ENCODE measurements at places on chromosomes 1 and 21.

- DNase-seq: no peak
These were observed 384.4 kb upstream of the CAMK1G start for GRCh38 chr1:209198961-209199750.

GRCh38 chr1:30853350-30853749 lies 55.2 kb downstream of the SDC3 start:
- DNase-seq: no peak

DNA sequence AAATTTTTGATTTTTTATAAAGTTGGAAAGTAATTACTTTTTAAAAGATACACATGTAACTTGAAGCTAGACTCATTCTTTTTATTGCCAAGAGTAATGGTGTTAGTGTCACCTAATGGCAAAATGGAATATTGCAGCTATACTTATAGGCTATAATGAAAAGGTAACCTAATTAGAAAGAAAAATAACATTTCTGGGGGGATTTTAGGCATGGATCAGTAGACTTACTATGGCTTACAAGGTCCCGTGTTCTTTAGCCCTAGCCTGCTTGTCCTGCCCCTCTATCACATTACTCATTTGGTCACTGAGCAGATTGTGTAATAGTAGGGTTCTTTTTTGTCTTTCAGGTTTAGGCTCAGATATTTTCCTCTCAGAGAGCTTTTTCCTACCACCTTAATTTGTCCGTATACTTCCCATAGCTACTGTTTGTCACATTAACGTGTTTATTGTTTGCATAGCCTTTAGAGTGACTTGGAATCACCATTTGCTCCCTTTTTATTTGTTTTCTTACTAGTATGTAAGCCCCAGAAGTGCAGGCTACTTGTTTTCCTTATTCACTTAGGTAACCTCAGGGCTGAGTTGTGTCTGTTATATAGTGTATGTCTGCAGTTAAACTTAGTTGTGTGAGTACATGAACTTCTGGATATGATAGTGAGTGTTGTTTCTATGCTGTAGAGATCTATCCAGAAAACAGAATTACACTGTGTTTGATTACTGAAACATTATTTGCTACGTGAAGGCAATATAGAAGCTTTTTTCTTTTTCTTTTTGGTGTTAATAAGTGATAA lies 58.7 kb downstream of the RABGAP1L start:
- DNase-seq: peak; percentile 20

DNA sequence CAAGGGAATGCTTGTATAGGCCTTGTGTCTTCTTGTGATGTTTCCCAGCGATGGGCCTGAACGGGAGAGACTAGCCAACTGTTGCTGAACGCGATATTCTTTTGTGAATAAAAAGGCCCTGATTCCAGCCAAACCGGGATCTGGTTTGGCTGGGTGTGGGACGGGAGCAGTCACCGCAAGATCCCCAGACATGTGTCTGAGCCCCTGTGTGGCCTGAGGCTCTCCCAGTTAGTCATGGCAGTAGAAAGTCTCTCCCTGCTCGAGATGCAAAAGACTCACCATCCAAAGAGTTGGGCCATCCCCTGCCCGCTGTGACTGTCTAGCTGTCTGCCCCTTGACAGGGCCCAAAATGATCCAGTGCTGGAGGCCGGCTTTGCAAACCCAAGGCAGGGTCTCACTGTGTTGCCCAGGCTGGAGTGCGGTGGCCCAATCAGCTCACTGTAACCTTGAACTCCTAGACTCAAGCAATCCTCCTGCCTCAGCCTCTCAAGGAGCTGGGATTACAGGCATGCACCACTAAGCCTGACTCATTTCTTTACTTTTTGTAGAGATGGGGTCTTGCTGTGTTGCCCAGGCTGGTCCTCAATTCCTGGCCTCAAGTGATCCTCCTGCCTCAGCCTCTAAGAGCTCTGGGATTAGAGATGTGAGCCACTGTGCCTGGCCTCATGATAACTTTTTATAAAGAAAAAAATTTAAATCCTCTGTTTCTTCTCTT lies 56.4 kb downstream of the KIF26B start:
- DNase-seq: no peak

GRCh38 chr1:232183266-232183800 lies 446.6 kb downstream of the SIPA1L2 start:
- no peak for DNase-seq

DNA sequence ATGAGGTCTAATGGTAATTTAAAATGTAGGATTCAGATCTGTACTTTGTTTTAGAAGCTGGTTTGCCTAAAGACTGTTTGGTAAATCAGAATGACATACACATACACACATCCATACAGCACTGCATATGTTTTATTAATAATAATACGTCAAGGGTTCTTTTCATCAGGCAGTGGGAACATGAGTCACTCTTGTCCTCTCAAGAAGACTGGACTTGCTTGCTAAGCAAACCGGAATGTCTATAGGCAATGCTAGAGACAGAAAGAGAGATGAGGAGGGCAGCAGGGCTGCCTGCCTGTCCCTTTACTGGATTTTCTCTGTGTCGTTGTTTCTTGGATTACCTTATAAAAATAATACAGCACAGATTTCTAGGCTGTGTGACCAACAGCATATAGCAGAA lies 119.1 kb upstream of the GALNT2 start:
- no peak for DNase-seq

- no peak for DNase-seq
These were observed 101.9 kb upstream of the SOD1 start for GRCh38 chr21:31557421-31558188.

DNA sequence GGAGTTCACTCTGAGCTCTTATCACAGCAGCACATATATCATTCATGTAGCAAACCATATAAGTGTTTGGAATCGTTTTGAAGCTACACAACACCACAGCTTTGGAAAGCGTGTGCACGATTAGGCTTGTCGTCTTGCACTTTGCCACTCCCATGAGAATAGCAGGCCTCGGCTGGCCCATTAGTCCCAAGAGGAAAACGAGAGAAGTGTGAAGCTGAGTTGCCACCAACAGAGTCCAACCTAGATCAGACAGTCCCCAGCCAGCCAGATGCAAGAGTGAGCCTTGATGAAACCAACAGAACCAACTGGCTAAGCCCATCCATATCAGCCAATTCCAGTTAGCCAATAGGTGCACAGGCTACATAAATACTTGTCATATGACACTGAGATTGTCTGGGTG lies 238.4 kb downstream of the C1orf94 start:
- no peak for DNase-seq

GRCh38 chr1:204383163-204383904 lies 23.6 kb upstream of the PLEKHA6 start:
- no peak for DNase-seq

- no peak for DNase-seq
These were observed 61.6 kb downstream of the NME7 start for GRCh38 chr1:169305948-169306347.

DNA sequence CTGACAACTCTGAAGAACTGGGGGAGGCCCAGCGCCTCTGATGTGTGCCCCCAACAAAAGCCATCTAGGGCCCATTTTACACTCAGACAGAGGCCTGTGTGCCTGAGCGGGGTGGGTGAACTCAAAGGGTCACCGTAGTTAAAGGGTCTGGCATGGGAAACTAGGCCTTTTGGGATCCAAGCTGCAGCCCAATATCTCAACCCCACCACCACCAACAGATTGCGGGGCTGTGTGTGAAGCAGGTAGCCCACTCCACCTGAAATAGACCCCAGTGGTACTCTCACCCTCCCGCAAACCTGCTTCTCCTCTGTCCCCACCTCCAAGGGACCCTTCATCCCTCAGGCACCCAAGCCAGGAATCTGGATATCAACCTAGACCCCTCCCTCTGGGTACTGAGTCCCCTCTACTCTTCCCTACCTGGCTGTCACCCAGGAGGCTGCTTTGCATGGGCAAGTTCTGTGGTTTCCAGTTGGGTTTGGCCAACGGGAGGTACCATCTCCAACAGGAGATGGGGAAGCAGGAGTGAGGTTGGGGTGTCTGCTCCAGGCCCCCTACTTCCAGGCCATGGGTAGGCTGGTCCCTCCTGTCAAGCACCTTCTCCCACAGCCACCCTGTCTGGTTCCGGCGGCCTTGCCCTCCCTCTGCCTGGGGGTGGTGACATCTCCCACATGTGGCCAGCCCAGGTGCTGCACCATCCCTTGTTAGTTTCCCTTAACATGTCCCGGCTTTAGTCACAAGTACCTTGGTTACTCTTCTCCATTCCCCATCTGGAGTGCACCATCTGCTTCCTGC lies 35.2 kb upstream of the LRP8 start:
- no peak for DNase-seq

GRCh38 chr21:37868446-37869295 lies 47.6 kb downstream of the KCNJ6 start:
- DNase-seq: no peak

DNA sequence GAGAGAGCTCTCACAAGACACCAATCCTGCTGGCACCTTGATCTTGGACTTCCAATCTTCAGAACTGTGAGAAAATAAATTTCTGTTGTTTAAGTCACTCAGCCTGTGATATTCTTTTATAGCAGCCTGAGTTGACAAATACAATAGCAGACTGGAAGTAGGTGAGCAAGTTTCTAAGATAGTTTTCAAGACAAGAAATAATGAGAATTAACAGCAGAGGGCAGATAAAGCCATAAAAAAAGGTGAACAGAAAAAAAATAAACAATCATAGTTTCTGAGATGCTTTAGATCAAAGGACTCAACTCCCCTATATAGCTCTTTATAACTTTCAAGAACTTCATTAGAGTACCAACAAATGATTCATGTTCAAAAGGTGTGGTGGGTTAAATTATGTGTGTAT lies 119.8 kb downstream of the PLPPR5 start:
- no peak for DNase-seq

GRCh38 chr1:227547310-227548118 lies 15.8 kb upstream of the ZNF678 start:
- DNase-seq: no peak

- DNase-seq: peak; percentile 4
These were observed 33.0 kb upstream of the MTF1 start for GRCh38 chr1:37892151-37893047.

- DNase-seq: no peak
These were observed 24.0 kb upstream of the BTG3 start for GRCh38 chr21:17636711-17637110.

DNA sequence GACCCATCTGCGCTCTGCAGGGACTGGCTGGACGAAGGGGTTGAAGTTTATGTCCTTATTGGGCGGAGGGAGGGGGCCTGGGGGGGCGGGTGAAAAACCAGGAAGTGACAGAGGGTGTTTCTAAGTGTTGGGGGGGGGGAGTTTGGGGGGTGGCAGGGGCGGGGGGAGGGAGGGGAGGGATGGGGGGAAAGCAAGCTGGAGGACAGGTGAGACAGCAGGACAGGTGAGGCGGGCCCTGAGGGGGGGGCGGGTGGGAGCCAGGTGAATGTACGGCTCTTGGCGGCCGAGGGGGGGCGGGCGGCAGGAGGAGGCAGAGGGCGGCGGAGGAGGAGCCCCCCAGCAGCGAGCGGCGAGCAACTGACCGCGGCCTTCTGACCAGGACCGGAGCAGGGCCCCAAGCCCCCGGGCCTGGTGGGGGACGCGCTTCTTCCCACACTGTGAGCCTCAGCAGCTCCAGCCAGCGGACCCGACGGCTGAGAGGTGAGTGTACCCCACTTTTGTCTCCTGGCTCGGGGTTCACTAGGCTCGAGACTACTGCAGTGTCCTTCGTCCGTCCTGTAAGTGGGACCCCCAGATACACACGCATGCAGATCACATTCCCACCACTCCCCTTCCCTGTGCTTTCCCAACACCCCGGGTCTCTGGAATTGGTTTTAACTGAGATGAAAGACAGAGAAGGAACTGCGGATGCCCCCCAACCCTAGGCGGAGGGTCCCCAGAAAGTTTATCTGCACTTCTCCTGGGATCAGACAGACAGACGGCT lies at the start of gene ZBTB7B:
Gene ZBTB7B, plus strand, starts transcription at position 339 of the 763 bp plus-strand sequence. CDS start 11,859 bp downstream, outside the sequence.
- no peak for DNase-seq

DNA sequence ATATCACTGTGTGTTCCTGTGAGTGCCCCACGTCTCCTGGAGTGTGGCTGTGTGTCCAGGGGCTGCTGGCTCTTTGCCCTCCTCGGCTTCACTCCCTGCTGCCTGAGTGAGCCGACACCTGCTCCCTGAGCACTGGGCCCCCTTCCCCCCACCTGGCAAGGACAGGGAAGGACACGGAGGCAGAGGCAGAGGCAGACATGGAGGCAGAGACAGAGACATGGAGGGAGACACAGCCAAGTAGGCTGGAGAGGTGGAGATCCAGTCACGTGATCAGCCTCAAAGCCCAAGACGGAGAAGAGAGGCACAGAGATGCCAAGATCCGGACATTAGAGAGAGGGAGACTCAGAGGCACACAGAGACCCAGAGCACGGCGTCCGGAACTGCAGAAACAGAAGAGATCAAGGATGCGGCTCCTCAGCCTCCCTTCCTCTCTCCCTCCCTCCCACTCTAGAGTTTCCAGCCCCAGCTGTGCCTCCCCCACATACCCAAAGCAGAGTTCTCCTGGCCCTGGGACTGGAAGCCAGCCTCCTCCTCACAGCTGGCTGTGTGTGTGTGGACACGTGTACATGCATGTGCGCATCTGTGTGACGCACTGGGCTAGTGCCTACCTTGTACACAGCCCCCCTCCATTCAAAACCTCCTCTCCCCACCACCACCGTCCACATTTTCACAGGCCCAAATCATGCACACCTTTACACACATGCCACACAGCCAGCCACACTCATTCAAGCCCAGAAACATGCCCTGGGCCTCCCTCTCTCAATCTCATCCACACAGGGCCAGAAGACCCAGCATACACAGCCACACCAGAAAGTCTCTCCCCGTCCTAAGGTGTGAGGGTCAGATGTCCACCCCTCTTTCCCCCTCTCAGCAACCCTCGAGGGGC lies 39.1 kb upstream of the WASF2 start:
- no peak for DNase-seq

All from fibroblast of skin of left quadriceps (primary cell).